ENCODE measurements at places on chromosomes 3 and 15.

GRCh38 chr3:183576487-183577107 lies 21.1 kb upstream of the KLHL6 start:
- no peak for DNase-seq

DNA sequence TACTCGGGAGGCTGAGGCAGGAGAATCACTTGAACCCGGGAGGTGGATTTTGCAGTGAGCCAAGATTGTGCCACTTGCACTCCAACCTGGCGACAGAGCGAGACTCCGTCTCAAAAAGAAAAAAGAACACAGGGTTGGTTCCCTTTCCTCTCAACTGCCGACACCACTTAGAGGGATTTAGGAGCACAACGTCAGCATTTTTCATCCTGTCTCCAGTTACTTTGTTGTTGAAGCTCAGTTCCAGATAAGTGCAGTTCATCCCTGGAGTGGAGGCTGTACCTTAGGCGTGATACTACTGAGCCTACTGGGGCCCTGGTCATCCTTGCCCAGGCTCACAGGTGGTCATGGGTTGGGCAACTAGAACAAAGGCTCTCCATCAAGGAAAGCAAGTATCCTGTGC lies 15.3 kb upstream of the GK5 start:
- no peak for DNase-seq

DNA sequence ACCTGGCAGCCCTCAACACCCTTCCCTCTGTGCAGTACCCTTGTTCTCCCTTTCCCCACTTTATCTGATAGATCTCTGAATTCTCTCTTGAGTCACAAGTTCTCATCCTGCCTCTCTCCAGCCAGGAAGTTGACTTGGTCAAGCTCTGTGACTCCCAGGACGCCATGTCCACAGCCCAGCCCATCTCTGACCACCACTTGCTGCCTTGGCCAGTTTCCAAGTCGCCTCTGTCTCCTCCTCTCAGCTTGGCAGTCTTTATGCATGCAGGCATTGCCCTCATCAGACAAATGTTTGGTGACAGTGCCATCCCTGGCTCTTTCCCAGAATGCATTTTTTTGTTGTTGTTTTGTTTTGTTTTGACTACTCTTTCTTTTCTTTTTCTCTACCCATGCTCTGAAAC lies 25.7 kb downstream of the ZNF35 start:
- DNase-seq, result no peak

DNA sequence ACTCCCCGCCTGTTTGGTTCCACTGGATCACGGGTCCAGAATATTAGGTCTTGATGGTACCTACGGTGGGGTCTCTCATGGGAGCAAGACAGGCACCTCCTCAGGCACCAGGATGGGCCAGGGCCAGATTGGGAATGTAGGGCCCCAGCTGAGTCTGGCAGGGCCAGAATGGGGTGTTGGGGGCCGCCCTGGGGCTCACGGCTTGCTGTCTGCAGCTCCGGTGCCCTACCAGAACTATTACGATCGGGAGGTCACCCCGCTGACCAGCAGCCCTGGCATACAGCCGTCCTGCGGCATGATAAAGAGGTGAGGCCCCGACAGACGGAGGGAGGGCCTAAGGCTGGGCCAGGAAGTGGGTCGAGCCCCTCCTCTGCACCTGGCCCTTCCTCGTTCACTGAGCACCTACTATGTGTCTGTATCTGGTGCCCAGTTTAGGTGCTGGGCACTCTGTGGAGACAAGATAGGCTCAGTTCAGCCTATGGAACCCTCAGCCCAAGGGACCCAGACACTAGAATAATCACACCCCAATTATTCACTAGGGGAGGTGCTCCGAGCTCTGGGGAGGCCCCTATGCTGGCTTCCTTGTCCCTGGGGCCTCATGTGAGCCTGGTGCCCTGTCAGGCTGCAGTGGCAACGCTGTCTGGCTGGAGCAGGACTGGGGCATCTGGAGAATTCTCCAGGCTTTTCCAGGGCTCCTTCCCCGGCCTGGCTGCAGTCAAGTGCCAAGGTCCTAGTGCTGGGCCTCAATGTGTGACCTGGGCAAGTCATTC lies 37.9 kb downstream of the PSTPIP1 start:
- peak; percentile 32 for DNase-seq

- DNase-seq, result no peak
Observed at GRCh38 chr3:15399970-15400369, 27.4 kb downstream of the METTL6 start.

- DNase-seq, result peak; percentile 32
Observed at GRCh38 chr3:100525753-100526612, 33.6 kb downstream of the TMEM45A start.

- DNase-seq, result no peak
Observed at GRCh38 chr15:99467853-99468464, 97.8 kb upstream of the MEF2A start.

DNA sequence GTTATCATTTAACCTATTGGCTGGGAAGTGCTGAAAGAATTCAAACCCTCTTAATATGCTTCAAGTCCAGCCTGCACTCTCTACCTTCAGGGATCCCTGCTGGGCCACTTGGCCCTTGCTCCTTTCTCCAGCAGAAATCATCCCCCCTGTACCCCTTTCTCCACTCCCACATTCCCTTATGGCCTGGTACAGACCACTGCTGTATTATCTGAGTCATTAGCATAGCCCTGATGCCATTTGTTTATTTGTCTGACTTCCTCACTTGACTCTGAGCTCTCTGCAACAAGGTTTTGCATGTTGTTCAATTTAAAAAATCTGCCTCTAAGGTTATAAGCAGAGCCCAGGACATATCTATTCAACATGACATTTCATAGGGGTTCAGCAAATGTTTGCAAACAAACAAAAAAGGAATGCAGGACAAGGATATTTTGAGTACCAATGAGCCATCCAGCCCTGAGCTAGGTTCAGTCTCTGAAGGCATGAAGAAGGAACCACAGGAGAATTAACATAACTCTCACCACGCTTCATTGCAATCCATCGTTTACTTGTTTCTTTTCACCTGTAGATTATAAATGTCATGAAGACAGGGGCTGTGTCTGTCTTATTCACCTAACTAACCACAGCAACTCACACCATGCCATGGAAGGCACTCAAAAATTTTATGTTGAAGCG lies 26.6 kb upstream of the HES1 start:
- DNase-seq, result no peak

GRCh38 chr3:144593881-144594280 lies 622.3 kb downstream of the DIPK2A start:
- no peak for DNase-seq

- no peak for DNase-seq
Observed at GRCh38 chr3:76679541-76679940, 360.4 kb upstream of the ROBO2 start.

GRCh38 chr3:58536501-58537411 lies at the start of gene ACOX2:
Gene ACOX2 (minus strand): TSS chr3:58537190. CDS start chr3:58535106, 2,084 bp downstream.
- DNase-seq, result peak; percentile 83

GRCh38 chr3:4493941-4494894 lies 1.1 kb downstream of the ITPR1 start:
- DNase-seq, result peak; percentile 43

DNA sequence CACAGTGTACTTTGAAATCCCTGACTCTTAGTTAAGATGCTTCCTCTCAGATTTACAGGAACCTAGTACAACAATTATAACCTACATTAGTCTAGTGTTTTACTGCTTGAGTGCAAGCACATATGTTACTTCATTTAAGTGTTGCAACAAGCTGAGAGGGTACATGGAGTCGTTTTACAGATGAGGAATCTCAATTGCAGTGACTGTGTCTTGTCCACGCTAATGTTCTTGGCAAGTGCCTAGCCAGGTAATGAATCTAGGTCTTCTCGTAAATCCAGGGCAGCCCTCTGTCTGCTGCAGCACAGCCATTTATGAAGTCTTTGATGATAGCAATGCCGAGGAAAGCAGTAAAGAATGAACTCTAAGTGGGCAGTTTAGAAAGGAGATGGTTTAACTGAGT lies 384.4 kb upstream of the ARPP21 start:
- DNase-seq, result no peak

- no peak for DNase-seq
Observed at GRCh38 chr3:169034401-169034800, 629.1 kb downstream of the MECOM start.

DNA sequence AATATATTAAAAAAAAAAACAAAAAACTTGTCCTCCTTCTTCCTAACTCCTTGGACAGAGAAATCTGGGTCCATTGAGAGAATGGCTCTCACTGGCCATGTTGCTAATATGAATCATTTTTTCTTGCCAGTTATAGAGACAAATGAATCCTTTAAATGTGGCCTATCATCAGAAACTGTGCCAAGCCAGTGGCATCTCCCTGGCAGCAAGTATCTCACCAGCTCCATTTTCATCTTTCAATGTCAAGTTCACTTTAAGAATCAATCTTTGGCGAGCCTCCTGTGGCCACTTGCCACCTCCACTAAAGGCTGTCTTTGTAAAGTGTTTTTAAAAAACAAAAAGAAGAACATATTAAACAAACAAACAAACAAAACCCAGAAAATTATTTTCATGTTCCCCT lies 202.5 kb downstream of the TUSC7 start:
- DNase-seq, result no peak

GRCh38 chr3:116947148-116947547 lies 237.6 kb downstream of the TUSC7 start:
- no peak for DNase-seq

DNA sequence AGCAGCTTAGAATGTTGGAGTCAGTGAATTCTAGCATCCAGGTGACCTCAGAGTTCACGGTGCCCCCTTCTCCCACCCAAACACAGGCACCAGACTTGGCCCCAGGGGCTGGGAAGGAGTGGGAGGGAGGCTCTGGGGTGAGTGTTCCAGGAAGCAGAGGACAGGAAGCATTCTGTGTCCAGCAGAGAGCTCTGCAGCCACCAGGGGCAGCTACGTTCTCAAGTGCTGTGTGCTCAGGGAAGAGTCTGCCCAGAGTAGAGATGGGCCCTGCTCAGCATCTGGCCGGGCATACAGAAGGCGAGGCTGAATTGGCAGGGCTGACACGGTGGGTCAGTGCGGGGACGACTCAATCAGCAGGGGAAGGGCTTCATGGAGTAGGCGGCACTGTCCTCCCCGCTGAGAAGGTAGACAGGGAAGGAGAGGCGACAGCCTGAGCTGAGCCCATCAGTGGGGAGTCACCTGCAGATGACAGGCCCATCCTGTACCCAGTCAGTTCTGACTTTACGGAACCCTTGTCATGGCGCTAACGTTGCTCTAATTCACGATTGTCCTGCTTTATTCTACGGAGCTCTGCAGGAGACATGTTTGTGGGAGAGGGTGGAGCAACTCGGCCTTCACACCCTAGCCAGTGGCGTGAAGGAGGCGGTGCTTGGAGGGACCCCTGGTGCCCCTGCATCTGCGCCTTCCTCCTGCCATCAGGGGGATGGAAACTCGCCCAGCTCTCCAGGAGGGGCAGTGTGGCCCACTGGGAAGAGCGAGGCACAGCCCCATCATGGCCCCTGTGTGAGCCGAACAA lies 82.2 kb downstream of the C3orf70 start:
- no peak for DNase-seq

GRCh38 chr3:193620650-193621049 lies 27.6 kb downstream of the OPA1 start:
- DNase-seq, result no peak

DNA sequence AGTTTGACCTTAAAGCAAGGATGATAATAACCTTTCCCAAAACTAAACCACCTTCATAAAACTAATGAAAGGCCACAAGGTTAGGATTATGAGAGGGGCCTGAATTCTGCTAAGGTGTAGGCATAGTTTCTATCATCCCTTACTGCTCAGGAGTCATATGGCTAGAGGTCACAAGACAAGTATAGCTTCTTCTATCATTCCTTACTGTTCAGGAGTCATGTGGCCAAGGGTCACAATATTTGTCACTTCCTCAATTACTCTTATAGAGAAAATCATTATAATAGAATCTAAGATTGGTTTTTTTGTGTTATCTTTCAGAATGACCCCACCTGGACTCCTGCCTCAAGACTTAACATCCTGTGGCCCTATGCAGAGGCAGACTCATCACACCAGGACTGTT lies 36.6 kb downstream of the HERC1 start:
- DNase-seq, result no peak

- no peak for DNase-seq
Observed at GRCh38 chr3:188979248-188979647, 192.5 kb upstream of the TPRG1 start.

- peak; percentile 83 for DNase-seq
Observed at GRCh38 chr3:53045518-53046170, at the start of gene SFMBT1. Gene SFMBT1 (minus strand): TSS chr3:53046073. CDS start chr3:52969128, 76,945 bp downstream.

DNA sequence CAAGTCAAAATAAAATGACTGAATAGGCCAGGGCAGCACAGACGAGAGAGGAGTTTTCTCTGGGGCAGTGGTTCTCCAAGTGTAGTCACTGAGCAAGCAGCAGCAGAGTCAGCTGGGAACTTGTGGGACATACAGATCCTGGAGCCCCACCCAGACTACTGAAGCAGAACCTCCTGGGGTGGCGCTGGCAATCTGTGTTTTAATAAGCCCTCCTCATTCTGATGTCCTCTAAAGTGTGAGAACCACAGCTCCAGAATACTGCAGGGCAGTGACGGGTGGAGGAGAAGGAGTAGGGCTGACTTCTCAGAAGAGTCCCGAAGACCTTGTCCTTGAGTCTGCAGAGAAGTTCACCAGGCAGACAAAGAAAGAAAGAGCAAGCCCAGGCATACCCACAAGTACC lies 251.3 kb upstream of the HES1 start:
- no peak for DNase-seq

- DNase-seq, result no peak
Observed at GRCh38 chr3:3664935-3665334, 134.3 kb upstream of the LRRN1 start.

DNA sequence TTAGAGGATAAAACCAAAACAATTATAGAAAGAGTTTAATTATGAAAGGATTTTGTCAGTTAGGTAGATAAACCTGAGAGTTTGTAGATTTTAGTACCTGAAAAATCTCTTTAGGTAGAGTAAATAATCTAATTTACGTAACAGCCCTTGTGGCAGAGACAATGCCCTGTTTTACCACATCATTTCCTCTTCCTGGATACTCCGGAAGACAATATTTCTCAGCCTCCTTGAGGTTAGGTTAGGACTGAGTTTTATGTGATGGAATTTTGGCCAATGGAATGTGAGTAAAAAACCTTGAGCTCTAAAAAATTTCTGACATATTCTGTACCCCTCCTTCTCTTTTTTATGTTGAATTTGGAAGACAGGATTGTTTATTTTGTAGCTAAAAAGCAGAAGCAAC lies 50.7 kb upstream of the TPRG1 start:
- no peak for DNase-seq

GRCh38 chr3:16147220-16147994 lies 27.1 kb upstream of the GALNT15 start:
- no peak for DNase-seq

DNA sequence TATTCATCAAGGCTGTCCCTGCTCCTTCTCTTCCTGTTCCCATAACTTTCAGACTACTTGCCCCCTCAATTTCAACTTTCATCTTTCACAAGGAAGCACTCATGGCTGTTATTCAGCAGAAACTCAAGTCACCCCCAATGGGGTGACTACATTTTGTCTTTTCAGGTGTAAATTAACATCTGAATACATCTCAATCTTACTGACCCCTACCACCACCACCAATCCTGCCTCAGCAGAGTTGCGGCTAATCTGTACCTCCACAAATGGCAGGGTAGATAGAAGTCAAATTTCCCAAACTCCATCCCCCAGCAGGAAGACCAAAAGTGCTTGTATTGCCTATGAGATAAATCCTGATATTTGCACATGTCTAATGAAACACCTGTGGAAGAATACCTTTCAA lies 19.2 kb downstream of the SOX2 start:
- no peak for DNase-seq
